Body of pancreas (tissue), 4 donors: ENCODE measurements at places on chromosomes 2 and 18. TPM values are rescaled to one million over a fixed set of nuclear protein-coding genes. Genes with fewer than 3 reads are reported as not detected.

DNA sequence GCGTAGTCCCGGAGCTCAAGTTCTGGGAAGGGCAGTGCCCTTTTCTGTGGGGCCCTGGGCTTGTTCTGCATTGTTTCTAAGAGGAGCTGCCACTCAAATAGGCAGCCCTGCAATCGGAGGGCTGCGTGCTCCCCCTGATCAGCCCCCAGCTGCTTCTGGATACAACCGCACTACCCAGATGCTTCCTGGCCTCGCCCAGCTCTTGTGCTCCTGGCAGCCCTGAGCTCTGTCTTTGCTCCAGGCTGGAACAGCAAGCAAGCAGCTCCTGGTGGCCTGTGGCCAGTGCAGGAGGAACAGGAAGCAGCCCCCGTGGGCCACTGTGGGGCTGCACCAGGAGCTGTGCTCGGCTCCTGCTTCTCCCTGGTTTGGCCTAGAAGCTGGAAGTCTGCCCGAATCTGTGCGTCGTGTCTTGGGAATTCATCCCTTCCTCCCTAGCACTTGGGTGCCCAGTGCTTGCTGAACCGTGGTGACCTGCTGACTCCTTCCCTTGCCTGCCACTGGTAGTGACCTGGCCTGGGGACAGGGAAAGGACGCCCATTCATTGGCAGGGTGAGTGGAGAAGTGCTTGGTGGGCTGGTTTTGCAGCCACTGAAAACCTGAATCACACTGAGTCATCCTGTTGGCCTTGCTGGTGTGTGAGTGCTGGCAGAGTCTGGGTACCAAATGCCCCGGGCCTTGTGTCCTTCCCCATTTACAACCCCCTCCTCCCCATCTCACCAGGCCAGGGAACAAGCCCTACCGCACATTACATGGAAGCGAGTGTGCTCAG is 27.3 kb upstream of the NTSR2 start:
- DNase-seq = no peak

- DNase-seq = no peak
These were observed 35.1 kb downstream of the DCDC2C start for GRCh38 chr2:3738454-3738853.

The MALL gene
- 6.6 TPM for total RNA-seq

The BMP10 gene
- not detected for total RNA-seq

The HOXD1 gene
- 0.26 TPM for total RNA-seq
